ENCODE measurements at places on chromosomes 11 and 22. TPM values are rescaled to one million over a fixed set of nuclear protein-coding genes. Genes with fewer than 3 reads are reported as not detected.

- no peak for DNase-seq
Measured at GRCh38 chr22:47954107-47954506, 1191.7 kb downstream of the TBC1D22A start.

- peak; percentile 67 for DNase-seq
Measured at GRCh38 chr11:69644071-69644961, 3.4 kb downstream of the CCND1 start.

DNA sequence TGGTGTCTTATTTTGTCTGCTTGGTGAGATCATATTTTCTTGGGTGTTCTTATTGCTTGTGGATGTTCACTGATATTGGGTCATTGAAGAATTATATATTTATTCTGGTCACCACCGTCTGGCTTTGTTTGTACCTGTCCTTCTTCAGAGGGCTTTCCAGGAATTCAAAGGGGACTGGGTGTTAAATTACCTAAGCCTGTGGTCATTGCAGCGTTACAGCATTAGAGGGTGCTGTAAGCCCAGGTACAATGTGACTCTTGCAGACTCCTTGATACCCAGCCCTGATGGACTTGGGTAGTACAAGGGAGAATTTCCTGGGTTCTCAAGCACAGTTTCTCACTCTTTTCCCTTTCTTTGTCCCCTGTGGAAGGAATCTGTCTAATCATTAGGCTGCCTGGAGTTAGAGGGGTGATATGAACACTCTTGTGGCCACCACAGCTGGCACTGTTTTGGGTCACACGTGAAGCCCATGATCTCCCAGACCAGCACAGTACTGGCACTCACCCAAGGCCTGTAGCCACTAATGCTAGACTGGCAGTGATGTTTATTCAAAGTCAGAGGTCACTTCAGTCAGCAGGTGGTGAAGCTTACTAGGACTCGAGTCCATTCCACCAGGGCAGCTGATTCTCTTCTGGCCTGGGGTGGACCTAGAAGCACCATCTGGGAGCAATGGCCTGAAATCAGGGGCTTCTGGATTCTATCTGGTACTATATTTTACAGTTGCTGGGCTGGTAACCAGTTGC is 56.1 kb upstream of the NARS2 start:
- no peak for DNase-seq

DNA sequence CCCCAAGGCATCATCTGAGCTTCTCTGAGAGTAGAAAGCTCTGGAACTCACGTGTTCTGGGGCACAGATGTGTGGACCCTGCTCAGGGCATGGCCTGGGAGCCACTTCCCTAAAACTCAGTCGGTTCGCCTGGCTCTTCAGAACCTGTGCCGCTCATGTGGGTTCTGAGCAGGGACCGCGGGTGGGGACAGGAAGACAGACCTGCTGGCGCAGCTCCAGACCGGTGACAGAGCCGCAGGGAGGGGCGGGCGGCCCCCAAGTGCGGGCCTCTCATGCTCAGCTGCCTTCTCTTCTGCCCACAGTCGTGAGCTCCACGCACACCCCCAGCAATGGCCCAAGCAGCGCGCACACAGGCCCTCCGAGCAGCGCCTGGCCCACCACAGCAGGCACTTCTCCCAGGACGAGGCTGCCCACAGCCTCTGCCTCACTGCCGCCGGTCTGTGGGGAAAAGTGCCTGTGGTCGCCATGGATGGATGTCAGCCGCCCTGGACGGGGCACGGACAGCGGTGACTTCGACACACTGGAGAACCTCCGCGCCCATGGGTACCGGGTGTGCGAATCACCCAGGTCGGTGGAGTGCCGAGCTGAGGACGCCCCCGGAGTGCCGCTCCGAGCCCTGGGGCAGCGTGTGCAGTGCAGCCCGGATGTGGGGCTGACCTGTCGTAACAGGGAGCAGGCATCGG is 24.2 kb downstream of the MUC5AC start:
- DNase-seq = no peak

DNA sequence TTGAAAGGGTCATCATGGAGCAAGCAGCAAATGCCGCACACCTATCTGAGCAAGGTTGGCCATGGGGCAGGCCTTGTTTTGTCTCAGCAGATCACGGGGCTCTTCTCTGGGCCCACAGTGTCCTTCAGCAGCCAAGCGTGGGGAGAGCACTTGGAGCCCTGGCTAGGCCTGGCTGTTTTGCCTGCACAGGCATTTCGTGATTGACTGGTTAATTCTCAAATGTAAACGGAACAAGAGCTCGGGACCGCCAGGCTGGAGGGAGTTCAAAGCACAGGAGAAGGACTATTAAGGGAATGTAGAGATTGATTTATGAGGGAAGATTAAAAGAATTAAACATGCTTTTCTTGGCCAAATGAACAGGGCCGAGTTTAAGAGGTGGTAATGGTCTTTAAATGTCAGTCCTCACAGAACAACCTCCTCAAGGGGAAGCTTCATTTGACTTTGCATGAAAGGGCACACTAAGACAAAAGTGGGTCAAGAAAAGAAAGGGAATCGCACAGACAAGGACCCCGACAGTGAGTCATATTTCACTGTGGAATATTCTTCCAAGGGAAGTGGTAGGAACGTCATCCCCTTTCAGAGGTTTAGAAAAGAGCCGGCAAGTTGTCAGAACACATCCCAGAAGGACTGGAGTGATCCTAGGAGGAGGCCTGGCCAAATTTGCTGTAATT is 20.7 kb downstream of the SPON1 start:
- DNase-seq = no peak

- peak; percentile 92 for DNase-seq
Measured at GRCh38 chr22:35627267-35628041, 10.3 kb upstream of the MB start.

- DNase-seq = no peak
Measured at GRCh38 chr11:11946180-11946579, 62.2 kb downstream of the DKK3 start.

OR8I2 gene
- not detected for total RNA-seq

CTNND1 gene
- 190 TPM for total RNA-seq

RAB6A gene
- total RNA-seq = 82.9 TPM

RIC3 gene
- 25.3 TPM for total RNA-seq

PDGFB gene
- total RNA-seq = 5.9 TPM

FOLR2 gene
- total RNA-seq = not detected

LDHAL6A gene
- total RNA-seq = not detected

Measured in endodermal cell (in vitro differentiated cells).